ENCODE measurements at places on chromosomes 5 and 9. TPM values are rescaled to one million over a fixed set of nuclear protein-coding genes. Genes with fewer than 3 reads are reported as not detected.

The SLC27A6 gene
- 31.7 TPM for total RNA-seq

The NMUR2 gene
- total RNA-seq = not detected

The GLDC gene
- 0.24 TPM for total RNA-seq

The IGIP gene
- 12.3 TPM for total RNA-seq

The TMEM203 gene
- total RNA-seq = 32.9 TPM

The OR1J2 gene
- total RNA-seq = not detected

The MFAP3 gene
- 35.3 TPM for total RNA-seq

The CCDC183 gene
- 1.1 TPM for total RNA-seq

The UQCRQ gene
- 1,029 TPM for total RNA-seq

GRCh38 chr9:135939351-135940265 lies 21.6 kb downstream of the UBAC1 start:
- no peak for DNase-seq

DNA sequence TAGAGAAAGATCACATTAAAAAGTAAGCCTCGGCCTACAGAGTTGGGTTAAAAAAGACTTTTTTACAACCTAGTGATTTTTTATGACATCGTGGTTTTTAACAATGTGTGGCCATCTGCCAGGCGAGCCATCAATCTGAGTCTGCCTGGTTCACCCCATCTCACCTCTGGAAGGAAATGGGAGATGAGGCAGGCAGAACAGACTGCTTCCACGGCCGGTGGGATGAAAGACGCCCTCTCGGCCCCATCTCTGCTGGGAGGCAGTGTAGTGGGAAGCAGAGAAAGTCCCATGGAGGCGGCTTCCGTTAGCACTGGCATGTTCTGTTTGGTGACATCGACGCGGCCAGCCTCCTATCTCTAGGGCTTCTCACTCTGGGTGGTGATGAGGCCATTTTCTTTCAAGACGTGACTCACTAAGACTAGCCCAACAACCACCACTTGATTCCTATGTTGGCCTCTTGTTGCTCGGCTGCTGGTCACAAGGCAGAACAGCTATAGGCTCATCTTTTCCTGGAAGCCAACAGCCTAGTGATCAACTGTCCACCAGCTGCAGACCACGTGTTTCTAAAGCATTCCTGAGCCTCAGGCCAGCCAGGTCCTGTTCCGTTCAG lies 132.4 kb upstream of the OTULINL start:
- no peak for DNase-seq

GRCh38 chr5:76528547-76529331 lies 94.5 kb downstream of the F2RL2 start:
- no peak for DNase-seq

DNA sequence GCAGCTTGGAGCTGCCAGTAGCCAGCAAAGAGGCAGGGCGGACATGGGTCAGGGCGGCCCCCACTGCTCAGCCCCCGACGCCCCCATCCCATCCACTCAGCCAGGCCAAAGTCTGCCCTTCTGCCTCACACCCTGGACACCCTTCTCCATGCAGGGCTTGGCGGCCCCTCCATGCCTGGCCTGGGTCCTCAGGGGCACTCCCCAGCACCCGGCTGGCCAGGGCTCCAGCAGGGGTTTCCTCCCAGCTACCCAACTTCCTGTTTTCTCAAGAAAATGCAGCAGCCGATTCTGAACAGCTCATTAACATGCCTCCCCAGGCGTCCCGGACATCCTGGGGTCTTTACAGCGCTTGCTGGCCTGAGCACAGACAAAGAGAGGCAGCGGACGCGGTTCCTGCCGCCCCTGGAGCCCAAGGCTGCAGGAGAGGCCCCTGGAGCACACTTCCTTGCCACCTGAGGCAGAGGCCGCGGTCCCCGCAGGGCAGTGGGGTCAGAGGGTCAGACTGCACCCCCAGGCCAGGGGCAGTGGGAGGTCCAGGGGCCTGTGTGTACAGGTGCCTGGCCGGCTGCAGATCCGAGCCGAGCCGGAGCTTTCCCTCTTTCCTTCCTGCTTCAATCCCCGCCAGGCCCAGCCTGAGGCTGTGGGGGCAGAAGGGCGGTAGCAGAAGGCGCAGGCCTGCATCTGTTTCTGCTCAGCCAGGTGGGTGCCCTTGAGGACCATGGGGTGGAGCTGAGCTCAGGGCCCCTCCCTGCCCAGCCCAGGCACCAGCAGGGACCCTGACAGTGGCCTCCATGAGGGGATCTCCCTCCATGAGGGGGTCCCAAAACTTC lies 18.7 kb upstream of the NRARP start:
- DNase-seq = peak; percentile 40

DNA sequence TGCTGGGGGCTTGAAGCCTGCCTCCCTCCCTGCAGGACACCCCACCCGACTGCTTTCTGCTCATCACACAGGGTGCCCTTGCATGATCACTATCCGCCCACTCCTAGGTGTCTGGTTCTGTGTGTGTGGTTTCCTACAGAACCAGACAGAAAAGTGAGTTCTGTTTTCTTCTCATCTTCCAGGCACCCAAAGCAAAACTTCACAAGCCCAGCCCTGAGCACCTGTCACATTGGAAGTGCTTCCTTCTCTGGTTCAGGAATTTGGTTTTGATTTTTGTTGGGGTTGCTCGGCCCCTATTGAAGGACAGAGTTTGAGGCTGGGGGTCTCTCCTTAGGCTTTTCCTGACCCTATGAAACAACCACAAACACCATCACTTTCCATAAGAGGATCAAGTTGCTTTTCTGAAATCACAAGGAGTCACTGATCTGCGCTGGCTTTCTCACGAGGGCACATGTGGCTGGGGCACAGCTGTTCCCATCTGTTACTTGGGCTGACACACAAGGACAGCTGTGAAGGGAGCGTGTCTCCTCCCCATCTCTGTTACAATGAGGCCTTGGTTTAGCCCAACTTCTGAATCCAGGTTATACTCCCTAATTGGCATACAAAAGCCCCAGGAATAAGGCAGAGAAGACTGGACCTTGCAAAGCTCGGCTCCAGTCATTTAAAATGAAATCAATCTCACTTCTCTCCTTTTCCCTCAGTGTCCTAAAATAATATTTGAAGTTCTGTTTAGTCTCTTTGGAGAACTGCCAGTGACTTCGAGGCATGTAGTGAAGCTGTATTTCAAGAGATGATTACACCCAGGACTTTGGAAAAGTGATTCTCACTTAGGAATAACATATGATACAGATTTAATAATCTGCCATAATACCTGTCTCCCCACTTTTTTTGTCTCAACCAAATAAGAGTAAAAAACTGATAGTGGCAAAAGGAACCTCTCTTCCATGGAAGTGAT lies 213.1 kb upstream of the GAS1 start:
- DNase-seq = peak; percentile 35

- peak; percentile 21 for DNase-seq
Measured at GRCh38 chr9:27701587-27701986, 128.3 kb upstream of the C9orf72 start.

GRCh38 chr9:1535051-1535450 lies 480.1 kb upstream of the SMARCA2 start:
- no peak for DNase-seq

GRCh38 chr5:134450374-134450773 lies 38.7 kb upstream of the CDKN2AIPNL start:
- DNase-seq = no peak

GRCh38 chr5:137015540-137016116 lies 483.5 kb downstream of the SPOCK1 start:
- no peak for DNase-seq

DNA sequence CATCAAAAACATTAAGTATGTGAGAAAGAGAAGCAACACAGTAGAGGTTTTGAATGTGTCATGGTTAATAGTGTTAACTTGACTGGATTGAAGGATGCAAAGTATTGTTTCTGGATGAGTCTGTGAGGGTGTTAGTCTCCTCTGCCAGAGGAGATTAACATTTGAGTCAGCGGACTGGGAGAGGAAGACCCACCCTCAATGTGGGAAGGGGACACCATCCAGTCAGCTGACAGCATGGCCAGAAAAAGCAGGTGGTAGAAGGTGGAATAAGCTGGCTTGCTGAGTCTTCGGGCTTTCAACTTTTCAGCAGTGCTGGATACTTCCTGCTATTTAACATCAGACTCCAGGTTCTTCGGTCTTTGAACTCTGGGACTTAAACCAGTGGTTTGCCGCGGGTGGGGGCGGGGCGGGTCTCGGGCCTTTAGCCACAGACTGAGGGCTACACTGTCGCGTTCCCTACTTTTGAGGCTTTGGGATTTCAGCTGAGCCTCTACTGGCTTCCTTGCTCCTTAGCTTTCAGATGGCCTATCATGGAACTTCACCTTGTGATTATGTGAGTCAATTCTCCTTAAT lies 309.9 kb upstream of the ST8SIA4 start:
- DNase-seq = no peak

GRCh38 chr9:124814164-124814535 lies 37.2 kb downstream of the OLFML2A start:
- peak; percentile 4 for DNase-seq

GRCh38 chr5:56640763-56641406 lies 174.5 kb upstream of the MAP3K1 start:
- DNase-seq = no peak

GRCh38 chr9:20028192-20028848 lies 239.5 kb upstream of the SLC24A2 start:
- DNase-seq = no peak
